ENCODE measurements at places on chromosomes 13 and 19.

DNA sequence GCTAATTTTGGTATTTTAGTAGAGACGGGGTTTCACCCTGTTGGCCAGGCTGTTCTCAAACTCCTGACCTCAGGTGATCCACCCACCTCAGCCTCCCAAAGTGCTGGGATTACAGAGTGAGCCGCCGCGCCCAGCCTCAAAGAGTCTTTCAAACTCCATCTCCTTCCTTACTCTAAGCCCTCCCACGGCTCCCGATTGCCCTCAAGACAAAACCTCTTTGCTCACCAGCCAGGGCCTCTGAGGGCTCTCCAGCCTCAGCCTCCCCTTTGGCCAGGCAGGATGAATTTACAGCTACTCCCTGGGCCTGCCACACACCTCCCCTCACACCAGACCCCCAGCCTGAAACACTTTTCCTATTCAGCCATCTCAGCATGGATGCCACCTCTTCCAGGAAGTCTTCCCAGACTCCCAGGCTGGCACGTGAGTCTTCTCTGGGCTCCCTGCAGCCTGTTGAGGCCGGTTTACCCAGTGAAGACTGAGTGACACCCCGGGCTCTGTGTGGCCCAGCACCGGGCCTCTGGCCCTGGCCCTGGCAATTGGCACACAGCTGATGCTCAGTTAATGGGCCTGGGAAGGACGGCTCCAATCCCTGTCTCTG is 7.6 kb downstream of the PRSS57 start:
- DNase-seq = no peak

GRCh38 chr13:51928231-51928630 is 66.5 kb downstream of the CCDC70 start:
- no peak for DNase-seq

DNA sequence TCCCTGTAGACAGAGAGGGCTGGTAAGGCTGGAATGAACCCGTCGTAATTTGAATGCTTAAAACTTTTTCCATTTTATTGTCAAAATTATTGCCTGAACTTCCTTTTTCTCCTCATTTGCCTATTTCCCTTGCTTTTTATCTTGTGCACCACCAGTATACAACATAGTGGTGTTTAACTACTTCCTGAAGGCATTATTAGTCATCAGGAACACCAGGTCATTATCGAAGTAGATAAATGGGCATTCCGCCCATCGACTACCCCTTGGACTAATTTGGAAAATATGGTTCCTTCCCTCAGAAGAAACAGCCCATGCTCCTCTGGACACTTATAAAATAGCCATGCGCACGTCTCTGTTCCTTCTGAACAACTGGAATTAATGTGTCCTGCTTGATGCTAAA is 232.1 kb downstream of the TM9SF2 start:
- no peak for DNase-seq

DNA sequence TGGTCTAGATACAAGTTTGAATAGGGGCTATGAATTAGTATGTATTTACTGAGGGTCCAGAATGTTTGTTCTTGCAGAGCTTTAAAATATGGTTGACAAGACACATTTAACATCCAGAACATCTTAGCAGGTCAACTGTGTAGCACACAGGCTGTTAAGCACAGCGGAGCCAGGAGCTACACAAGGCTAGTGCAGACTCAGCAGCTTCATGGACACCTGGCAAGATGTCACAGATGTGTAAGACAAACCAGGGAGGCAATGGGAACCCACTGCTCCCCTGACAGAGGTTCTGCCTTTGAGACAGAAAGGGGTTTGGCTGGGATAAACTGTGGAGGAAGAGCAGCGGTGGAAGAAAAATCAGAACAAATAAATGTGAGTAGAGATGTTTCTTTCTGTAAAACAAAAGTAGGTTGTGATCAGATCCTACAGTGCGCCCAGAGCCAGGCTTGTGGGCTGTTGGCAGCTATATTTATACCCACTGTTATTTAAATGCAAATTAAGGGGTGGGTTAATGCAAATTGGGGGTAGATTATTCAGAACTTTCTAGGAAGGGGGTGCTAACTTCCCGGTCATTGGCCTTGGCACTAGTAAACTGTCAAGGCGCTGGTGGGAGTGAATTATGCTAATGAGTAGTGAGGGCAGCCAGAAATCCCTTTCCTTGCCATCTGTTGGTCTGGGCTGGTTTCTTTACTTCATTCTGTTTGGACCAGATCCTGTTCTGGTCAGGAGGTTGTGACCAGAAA is 33.0 kb downstream of the MIPEP start:
- DNase-seq = no peak

GRCh38 chr19:39550197-39550596 is 10.2 kb upstream of the EID2 start:
- no peak for DNase-seq

DNA sequence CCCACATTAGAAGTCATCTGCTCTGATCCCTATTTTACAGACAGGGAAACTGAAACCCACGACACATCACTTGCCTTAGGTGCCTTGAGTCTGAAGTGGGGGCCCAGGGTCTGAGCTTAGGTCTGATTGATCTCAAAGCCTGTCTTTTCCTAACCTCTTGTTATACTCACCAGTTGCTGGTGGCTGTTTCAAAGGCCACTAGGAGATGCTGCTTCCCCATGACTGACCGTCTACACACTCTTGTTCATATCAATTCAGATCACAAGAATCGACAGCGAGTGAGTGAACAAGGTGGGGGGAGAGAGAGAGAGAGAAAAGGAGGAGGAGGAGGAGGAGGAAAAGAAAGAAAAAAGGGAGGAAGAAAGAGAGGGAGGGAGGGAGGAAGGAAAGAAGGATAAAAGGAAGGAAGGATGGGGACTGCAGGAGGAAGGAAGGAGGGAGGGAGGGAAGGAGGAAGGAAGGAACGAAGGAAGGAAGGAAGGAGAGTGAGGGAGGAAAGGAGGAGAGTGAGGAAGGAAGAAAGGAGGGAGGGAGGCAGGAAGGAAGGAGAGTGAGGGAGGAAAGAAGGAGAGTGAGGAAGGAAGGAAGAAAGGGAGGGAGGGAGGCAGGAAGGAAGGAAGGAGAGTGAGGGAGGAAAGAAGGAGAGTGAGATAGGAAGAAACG is 3.3 kb downstream of the OR10H1 start:
- DNase-seq = no peak

DNA sequence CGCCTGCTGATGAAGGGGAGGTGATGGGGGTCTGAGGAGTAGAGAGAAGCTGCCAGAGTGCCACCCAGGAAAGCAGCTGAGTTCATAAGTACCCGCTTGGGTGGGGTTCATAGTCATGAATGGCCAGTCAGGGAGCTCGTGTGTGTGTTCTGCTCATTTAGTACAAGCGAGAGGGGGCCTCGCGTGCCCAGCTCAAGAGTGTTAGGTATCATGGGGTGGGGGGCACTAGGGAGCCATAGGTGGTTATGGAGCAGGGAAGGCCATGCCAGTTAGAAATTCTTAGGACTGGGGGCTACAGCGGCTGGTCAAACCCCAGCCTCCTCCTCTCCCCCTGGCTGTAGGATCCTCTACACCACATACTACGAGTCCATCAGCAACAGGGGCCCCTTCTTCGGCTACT is 46.8 kb downstream of the CD320 start:
- DNase-seq = no peak

GRCh38 chr13:43444081-43444480 is 342.7 kb downstream of the ENOX1 start:
- DNase-seq = no peak

- no peak for DNase-seq
Measured at GRCh38 chr19:46606681-46607447, 5.7 kb downstream of the CALM3 start.

DNA sequence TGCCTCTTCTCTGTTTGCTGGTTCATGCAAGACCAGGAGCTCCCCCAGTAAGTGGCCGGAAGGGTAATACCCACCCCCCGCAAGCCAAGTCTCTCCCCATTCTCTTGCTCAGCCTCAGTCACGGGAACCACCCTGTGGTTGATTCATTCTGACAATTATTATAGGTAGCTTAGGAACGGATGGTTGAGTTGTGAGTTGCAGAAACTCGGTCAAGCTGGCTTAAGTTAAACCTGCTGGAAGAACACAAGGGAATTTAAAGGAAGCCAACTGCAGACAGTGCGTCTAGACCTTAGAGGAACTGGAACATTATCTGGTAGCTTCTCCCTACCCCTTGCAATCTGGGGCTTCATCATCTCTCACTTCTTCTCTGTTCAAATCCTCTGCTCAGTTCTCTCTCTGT is 8.9 kb downstream of the FPR1 start:
- DNase-seq = no peak

GRCh38 chr19:45615795-45616703 is 14.0 kb upstream of the GPR4 start:
- peak; percentile 88 for DNase-seq

GRCh38 chr13:111640006-111640405 is 319.6 kb downstream of the TEX29 start:
- DNase-seq = no peak

GRCh38 chr13:78596399-78596735 is 7.0 kb downstream of the POU4F1 start:
- DNase-seq = no peak

- no peak for DNase-seq
Measured at GRCh38 chr19:3274245-3274941, 49.9 kb downstream of the CELF5 start.

DNA sequence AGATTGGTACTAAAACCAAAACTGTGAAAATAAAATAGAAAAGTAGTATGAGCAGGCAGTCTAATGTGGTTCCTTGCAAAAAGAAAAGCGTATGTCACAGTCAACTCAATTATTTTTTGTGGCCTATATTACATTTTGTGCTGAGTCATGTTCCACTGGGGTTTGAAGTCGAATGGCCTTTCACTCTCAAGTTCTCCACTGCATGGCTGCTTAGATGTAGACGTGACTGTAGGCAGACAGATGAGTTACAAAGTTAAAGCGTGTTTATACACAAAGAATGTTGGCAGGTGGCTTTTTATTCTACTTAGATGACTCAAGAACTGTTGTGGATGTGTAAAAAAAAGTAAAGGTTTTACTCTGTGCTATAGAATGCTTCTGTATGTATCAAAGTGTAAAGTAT is 133.9 kb downstream of the SLITRK6 start:
- no peak for DNase-seq

DNA sequence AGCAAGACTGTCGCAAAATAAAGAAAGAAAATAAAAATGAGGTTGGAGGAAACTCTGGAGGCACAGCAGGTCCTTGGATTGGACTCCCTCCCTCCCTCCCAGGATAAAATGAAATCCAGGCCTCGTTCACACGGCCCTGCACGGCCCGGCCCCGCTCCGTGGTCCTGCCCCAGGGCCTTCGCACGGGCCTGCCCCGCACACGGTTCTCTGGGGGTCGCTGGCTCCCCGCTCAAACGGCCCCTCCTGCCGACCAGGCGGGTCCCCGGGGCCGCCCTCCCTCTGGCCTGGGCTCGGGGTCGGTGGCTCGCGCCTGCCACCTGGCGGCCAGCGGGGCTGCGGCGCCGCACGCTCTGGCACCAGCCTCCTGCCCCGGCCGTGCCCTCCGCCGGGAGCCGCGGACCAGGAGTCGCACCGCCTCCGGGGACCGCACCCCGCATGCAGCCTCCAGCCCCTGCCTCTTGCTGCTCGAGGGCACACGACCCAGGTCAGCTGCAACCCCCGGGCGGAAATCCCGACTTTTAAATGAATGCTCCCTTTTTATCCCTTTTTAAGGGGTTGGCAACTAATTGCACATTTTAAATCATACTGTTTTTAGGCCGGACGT is 1.5 kb upstream of the WDR18 start:
- DNase-seq = peak; percentile 74

GRCh38 chr13:73715911-73716510 is 418.2 kb downstream of the KLF12 start:
- peak; percentile 42 for DNase-seq

- DNase-seq = no peak
Measured at GRCh38 chr19:40542202-40542859, 34.3 kb upstream of the SHKBP1 start.

- no peak for DNase-seq
Measured at GRCh38 chr13:45042539-45042938, 53.2 kb downstream of the GPALPP1 start.

DNA sequence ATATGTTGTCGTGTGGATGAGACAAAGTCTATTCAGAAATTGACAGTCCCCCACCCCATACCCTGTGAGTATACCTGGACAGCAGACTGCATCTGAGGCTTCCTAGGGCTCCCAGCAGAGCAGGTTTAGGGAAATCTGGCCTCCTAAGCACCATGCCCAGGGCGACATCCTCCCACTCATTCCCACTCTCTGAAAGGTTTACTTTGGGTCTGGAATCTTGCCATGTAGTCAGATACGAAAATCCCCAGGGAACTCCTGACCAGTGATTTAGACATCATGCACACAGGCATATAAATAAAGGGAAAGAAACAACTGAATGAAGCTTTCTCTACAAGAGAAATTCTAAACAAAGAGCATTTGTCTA is 717 bp upstream of the NALCN start:
- DNase-seq = no peak

- DNase-seq = no peak
Measured at GRCh38 chr13:98977568-98978265, at the start of gene DOCK9. Gene DOCK9 (minus strand): TSS chr13:98978064. CDS start chr13:98977909, 155 bp downstream.

GRCh38 chr19:29715701-29716581 is 880 bp upstream of the C19orf12 start:
- peak; percentile 18 for DNase-seq

- peak; percentile 45 for DNase-seq
Measured at GRCh38 chr13:40026741-40027140, 371.3 kb downstream of the COG6 start.

- DNase-seq = no peak
Measured at GRCh38 chr19:38710928-38711725, 33.1 kb downstream of the CAPN12 start.

GRCh38 chr13:20132052-20132634 is 28.7 kb downstream of the GJA3 start:
- DNase-seq = no peak

DNA sequence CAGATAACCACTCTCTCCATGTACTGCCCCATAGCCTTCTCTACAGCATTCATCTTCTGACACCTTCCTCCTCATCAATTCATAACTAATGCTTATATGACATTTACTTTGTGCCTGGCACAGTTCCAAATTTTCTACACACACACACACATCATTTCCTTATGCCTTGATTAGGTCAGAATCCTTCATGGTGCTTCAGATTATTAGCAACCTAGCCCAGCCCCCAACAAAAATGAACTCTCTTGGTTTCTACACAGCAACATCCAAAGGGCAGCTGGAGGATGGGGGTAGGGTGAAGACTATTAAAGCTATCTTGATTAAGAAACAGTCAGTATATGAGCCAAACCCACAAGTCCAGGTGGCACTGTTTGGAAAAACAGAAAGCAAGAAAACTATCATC is 3.7 kb downstream of the RUBCNL start:
- no peak for DNase-seq

DNA sequence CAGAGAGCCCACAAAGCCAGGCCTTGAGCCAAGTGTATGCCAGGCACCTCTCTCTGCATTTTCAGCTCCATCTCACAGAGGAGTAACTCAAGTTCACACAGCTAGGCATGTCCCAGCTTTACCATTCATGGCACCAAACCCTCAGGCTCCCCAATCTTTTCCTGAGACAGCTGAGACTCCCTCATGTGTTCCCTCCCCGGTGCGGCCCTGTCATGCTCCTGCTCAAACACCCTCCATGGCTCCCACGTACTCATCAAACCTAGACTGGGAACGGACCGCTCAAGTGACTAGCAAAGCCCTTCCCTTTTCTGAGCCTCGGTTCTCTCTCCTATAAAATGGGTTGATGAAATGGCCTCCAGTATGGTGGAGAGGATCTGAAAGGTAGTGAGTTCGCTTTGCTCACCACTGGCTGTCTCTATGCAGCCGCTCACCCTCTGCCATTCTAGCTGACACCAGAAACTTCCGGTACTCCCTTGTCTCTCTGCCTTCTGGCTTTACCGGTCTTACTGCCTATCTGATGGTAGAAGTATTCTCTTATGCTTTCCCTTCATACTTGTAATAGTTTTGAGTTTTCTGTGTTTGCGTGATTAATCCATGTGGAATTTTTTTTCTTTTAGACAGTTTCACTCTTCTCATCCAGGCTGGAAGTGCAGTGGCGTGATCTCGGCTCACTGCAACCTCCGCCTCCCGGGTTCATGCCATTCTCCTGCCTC is 7.8 kb upstream of the SLC44A2 start:
- DNase-seq = no peak
